Transverse colon (tissue), 4 donors: ENCODE measurements at places on chromosomes 4 and X.

- DNase-seq = no peak
- H3K27me3 ChIP-seq = no peaks in the 10 kb centered on the region
- no peak overlapping the region for H3K27ac ChIP-seq
- no peaks in the 10 kb centered on the region for H3K4me1 ChIP-seq
- H3K4me3 ChIP-seq = no peak overlapping the region
Observed at GRCh38 chr4:72629540-72629939, 60.5 kb upstream of the ADAMTS3 start.

DNA sequence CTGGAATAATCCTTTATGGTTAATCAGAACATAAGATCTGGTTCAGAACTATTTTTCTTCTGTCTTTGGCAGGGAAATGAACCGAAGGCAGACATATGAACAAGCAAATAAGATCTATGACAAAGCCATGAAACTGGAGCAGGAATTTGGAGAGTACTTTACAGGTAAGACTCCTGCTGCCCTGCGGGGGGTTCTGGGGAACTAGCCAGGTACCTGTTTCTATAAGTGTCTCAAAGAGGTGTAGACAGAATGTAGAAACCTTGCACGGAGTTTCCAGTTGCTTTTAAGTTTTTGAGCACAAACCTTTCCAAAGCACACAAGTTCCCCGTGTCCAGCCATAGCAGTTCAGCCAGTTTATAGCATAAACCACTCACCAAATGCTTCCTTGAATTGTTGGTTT, 56.2 kb downstream of the DLG3 start:
- no peaks in the 10 kb centered on the region for H3K27me3 ChIP-seq
- no peak overlapping the region for H3K4me3 ChIP-seq
- no peaks in the 10 kb centered on the region for H3K4me1 ChIP-seq
- no peak for DNase-seq
- peaks cover 8% of the 10 kb centered on the region for H3K36me3 ChIP-seq
- H3K27ac ChIP-seq = no peak overlapping the region

GRCh38 chr4:119190354-119190753, 22.2 kb upstream of the USP53 start:
- H3K27ac ChIP-seq = no peak overlapping the region
- H3K4me1 ChIP-seq = no peaks in the 10 kb centered on the region
- no peak for DNase-seq
- H3K4me3 ChIP-seq = no peak overlapping the region
- no peaks in the 10 kb centered on the region for H3K27me3 ChIP-seq

- peak overlapping the region; percentile 97 for H3K27ac ChIP-seq
- no peaks in the 10 kb centered on the region for H3K36me3 ChIP-seq
- peak; percentile 51 for DNase-seq
Observed at GRCh38 chr4:101348995-101349800, 1.9 kb upstream of the PPP3CA start.

DNA sequence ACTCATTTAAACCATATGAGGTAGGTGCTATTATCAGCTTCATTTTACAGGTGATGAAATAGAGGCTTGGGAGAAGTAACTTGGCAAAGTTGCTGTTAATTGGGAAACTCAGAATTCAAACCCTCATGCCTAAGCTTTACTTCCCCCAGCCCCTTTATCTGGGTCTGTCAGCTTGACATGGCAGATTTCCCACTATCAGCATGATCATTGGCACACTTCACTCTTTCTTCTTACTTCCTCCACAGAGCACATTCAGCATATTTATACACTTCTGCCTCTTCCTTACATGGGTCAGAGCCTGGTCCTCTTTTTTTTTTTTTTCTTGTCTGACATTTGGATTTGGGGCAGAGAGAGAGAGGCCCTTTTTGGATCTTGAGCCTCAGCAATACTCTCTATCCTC, 56.5 kb upstream of the ARX start:
- no peak overlapping the region for H3K27ac ChIP-seq
- no peaks in the 10 kb centered on the region for H3K27me3 ChIP-seq
- no peaks in the 10 kb centered on the region for H3K4me1 ChIP-seq
- H3K4me3 ChIP-seq = no peak overlapping the region
- no peaks in the 10 kb centered on the region for H3K36me3 ChIP-seq

GRCh38 chrX:131277543-131278136, 11.5 kb downstream of the IGSF1 start:
- no peaks in the 10 kb centered on the region for H3K4me1 ChIP-seq
- no peak overlapping the region for H3K27ac ChIP-seq
- H3K4me3 ChIP-seq = no peak overlapping the region
- no peak for DNase-seq

GRCh38 chrX:101749436-101749835, 89.8 kb upstream of the ARMCX2 start:
- DNase-seq = no peak
- no peaks in the 10 kb centered on the region for H3K4me1 ChIP-seq
- H3K27me3 ChIP-seq = no peaks in the 10 kb centered on the region
- no peaks in the 10 kb centered on the region for H3K36me3 ChIP-seq

GRCh38 chr4:89438102-89438831, 130.7 kb upstream of the GPRIN3 start:
- no peaks in the 10 kb centered on the region for H3K27me3 ChIP-seq
- DNase-seq = peak; percentile 30
- no peak overlapping the region for H3K27ac ChIP-seq
- no peak overlapping the region for H3K4me3 ChIP-seq

GRCh38 chr4:67632492-67632891, 68.5 kb downstream of the UBA6 start:
- H3K4me3 ChIP-seq = no peak overlapping the region
- H3K27me3 ChIP-seq = no peaks in the 10 kb centered on the region
- H3K36me3 ChIP-seq = peaks cover 42% of the 10 kb centered on the region
- no peak overlapping the region for H3K27ac ChIP-seq
- no peaks in the 10 kb centered on the region for H3K4me1 ChIP-seq
- no peak for DNase-seq

GRCh38 chr4:25011135-25011866, 19.4 kb downstream of the LGI2 start:
- no peak overlapping the region for H3K27ac ChIP-seq
- H3K4me1 ChIP-seq = no peaks in the 10 kb centered on the region
- DNase-seq = no peak

- DNase-seq = no peak
- H3K4me3 ChIP-seq = no peak overlapping the region
- H3K4me1 ChIP-seq = no peaks in the 10 kb centered on the region
- H3K27ac ChIP-seq = no peak overlapping the region
- H3K27me3 ChIP-seq = no peaks in the 10 kb centered on the region
Observed at GRCh38 chr4:107951551-107951950, 20.2 kb downstream of the CYP2U1 start.

GRCh38 chrX:39288592-39288991, 487.3 kb downstream of the MID1IP1 start:
- no peak overlapping the region for H3K27ac ChIP-seq
- no peaks in the 10 kb centered on the region for H3K36me3 ChIP-seq
- H3K27me3 ChIP-seq = no peaks in the 10 kb centered on the region
- H3K4me1 ChIP-seq = no peaks in the 10 kb centered on the region

DNA sequence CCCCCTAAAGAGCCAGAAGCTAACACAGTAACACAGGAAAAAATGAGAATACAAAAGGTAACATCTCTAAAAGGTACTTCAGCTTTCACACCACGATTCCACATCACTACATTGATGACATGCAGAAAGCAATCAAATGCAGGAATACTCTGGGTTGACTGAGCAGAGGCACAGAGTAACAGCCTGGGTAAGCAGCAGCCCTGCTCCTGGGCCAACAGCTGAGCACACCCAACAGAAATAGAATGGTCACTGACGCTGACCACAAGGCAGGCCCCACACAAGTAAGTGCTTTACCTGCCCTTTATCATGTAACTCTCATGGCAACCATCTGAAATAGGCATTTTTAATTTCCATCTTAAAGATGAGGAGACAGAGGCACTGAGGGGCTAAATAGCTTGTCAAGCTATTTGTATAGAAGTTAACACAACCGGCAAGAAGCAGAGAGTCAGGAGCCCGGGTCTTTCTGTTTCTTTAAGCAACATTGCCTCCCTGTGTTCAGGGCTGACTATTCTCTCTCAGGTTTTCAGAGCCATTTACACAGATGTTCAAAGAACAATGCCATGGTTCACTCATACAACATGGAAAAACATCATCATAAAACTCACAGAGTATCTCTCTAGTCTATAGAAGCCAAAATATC, 168.9 kb downstream of the ZNF674 start:
- H3K27ac ChIP-seq = no peak overlapping the region
- H3K27me3 ChIP-seq = no peaks in the 10 kb centered on the region
- DNase-seq = peak; percentile 13
- no peaks in the 10 kb centered on the region for H3K36me3 ChIP-seq

DNA sequence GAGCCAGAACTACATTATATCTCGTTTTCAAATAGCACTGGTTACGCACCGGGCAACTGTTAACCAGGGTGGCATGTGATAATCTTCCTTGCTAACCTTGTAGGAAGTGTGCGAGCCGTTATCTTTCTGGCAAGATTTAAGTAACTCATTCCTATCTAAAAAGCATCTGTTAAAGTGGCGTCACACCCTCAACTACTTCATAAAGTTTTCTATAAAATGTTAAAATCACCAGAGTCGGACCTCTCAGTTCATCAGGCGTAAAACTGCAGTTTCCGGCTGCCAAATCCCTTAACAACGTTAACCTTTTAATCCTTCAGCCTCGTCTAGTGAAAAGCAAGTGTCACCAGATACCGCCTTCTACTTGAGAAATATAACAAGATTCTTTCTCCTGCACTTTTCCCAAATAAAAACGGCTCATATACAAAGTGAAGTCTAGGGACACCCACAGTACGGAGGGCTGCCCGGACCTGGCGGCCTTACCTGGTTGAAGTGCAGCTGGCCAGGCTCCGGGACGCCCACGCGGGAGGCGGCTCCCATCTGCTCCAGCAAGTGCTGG, 1.2 kb downstream of the SLC39A8 start:
- peak overlapping the region; percentile 88 for H3K27ac ChIP-seq
- peak overlapping the region; percentile 76 for H3K4me3 ChIP-seq
- H3K36me3 ChIP-seq = no peaks in the 10 kb centered on the region
- H3K4me1 ChIP-seq = peaks cover 17% of the 10 kb centered on the region
- no peaks in the 10 kb centered on the region for H3K27me3 ChIP-seq

GRCh38 chr4:153034681-153035080, 98.6 kb downstream of the FHDC1 start:
- no peak overlapping the region for H3K4me3 ChIP-seq
- no peak overlapping the region for H3K27ac ChIP-seq
- no peaks in the 10 kb centered on the region for H3K36me3 ChIP-seq
- no peaks in the 10 kb centered on the region for H3K27me3 ChIP-seq
- H3K4me1 ChIP-seq = no peaks in the 10 kb centered on the region

- no peaks in the 10 kb centered on the region for H3K4me1 ChIP-seq
- H3K4me3 ChIP-seq = no peak overlapping the region
- no peak for DNase-seq
- no peaks in the 10 kb centered on the region for H3K36me3 ChIP-seq
- no peaks in the 10 kb centered on the region for H3K27me3 ChIP-seq
Observed at GRCh38 chr4:161222889-161223288, 940.9 kb downstream of the FSTL5 start.

DNA sequence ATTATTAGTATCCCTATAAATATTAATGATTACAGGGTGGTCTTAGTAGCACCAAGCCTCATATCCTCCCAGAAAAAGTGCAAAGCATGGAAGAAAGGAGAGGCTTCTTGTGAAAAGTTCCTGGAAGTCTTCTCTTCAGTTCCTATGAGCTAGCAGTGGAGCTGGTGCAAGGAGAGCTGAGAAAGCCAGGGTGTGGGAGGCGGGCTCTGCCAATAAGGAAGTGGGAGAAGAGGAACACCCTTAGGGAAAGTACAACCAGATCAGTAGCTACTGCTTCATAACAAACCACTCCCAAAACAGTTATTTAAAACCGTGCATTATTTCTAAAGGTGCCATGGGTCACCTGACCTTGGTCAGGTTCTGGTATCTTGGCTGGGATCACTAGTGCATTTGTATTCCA, 72.4 kb downstream of the MAP9 start:
- peak overlapping the region; percentile 42 for H3K27ac ChIP-seq
- DNase-seq = peak; percentile 54
- peaks cover 38% of the 10 kb centered on the region for H3K4me1 ChIP-seq
- H3K27me3 ChIP-seq = no peaks in the 10 kb centered on the region
- no peaks in the 10 kb centered on the region for H3K36me3 ChIP-seq
- H3K4me3 ChIP-seq = no peak overlapping the region

- H3K4me1 ChIP-seq = no peaks in the 10 kb centered on the region
- no peak overlapping the region for H3K4me3 ChIP-seq
- H3K27me3 ChIP-seq = no peaks in the 10 kb centered on the region
- no peak overlapping the region for H3K27ac ChIP-seq
Observed at GRCh38 chr4:11710453-11711093, 281.9 kb upstream of the HS3ST1 start.

- no peak overlapping the region for H3K27ac ChIP-seq
- DNase-seq = no peak
- no peaks in the 10 kb centered on the region for H3K36me3 ChIP-seq
- H3K4me3 ChIP-seq = no peak overlapping the region
- no peaks in the 10 kb centered on the region for H3K4me1 ChIP-seq
Observed at GRCh38 chrX:115333446-115333845, 43.9 kb downstream of the LUZP4 start.

- H3K4me3 ChIP-seq = no peak overlapping the region
- peak overlapping the region; percentile 89 for H3K27ac ChIP-seq
- H3K4me1 ChIP-seq = peaks cover 2% of the 10 kb centered on the region
- H3K36me3 ChIP-seq = peaks cover 4% of the 10 kb centered on the region
- no peaks in the 10 kb centered on the region for H3K27me3 ChIP-seq
Observed at GRCh38 chr4:150581641-150582051, 305 bp upstream of the MAB21L2 start.

DNA sequence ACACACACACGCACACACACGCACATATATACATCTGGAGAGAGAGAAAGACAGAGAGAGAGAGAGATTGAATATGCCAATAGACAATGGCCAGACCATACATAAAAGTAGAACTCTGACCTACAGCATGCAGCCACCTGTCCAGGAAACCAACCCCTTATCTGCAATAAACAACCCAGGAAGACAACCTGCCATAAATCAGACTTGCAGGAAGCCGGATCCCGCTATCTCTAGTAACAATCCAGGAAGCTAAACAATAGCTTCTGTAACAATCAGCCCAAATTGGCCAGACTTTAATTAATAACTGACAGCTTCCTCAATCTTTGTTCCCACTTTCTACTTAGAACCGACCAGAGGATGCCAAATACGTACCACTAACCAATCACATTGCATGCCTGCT, 173.2 kb downstream of the LDB2 start:
- no peak overlapping the region for H3K27ac ChIP-seq
- no peak overlapping the region for H3K4me3 ChIP-seq
- no peaks in the 10 kb centered on the region for H3K36me3 ChIP-seq
- no peaks in the 10 kb centered on the region for H3K27me3 ChIP-seq

DNA sequence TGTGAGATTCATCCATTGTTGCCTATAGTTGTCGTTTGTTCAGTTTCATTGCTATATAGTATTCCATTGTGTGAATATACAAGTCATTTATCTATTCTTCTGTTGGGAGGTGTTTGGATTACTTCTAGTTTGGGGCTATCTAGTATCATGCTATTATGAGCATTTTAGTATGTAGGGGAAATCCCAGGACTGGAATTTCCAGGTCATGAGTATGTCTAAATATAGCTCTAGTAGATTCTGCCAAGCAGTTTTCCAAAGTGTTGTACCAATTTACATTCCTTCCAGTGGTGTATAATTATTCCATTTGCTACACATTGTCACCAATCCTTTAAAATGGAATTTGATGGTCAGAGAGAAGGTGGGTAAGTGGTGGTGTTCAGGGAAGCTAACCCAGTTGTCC, 30.1 kb downstream of the EGFL6 start:
- H3K27ac ChIP-seq = no peak overlapping the region
- no peaks in the 10 kb centered on the region for H3K27me3 ChIP-seq
- DNase-seq = no peak
- H3K4me3 ChIP-seq = no peak overlapping the region
- no peaks in the 10 kb centered on the region for H3K36me3 ChIP-seq

GRCh38 chr4:147398556-147398955, 82.3 kb upstream of the EDNRA start:
- no peaks in the 10 kb centered on the region for H3K36me3 ChIP-seq
- H3K27ac ChIP-seq = no peak overlapping the region
- DNase-seq = no peak
- no peaks in the 10 kb centered on the region for H3K4me1 ChIP-seq
